Stimulated activated naive B cell treated with anti-CD40 and anti-IgM and Interleukin-4, amounts not matched to agents 10 μg/mL and 1 μg/mL and 100 μg/mL, for 72 hours (primary cell): ENCODE measurements at places on chromosomes 1 and 21.

DNA sequence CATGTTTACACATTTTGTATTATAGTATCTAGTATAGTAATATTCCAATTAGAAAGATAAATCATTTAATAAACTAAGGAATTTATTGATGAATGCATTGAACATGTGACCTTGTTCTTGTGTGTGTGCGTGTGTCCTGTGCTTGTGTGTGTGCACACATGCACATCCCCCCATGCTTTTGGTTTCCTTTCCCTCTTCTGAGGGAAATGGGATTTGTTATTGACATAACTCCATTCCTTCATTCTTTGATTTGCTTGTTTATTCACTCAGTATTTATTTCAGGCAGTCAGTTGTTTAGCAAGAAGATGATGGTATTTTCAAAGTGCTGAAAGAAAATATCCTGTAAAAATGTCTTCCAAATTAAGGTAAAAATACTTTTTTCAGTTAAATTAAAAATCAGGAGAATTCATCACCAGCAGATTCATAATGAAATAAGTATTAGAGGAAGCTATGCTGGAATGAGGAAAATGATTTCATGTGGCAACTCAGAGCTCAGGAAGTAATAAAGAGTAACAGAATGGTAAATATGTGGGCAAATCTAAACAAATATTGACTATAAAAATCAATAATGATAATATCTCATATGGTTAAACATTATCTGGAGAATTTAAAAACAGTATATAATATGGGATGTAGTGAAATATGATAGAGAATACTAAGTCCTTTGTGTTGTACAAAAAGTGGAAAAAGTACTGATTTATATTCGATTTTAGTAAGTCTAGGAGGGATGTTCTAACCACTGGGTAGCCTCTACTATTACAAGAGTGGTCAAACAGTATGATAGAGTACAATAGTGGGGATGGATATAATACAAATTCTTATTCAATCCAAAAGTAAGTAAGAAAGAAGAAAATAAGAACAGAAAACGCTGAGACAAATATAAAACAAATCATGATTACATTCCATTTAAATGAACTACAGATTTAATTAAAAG lies 35.2 kb upstream of the SIPA1L2 start:
- no peak overlapping the region for H3K4me3 ChIP-seq
- H3K4me1 ChIP-seq, result peaks cover 7% of the 10 kb centered on the region

DNA sequence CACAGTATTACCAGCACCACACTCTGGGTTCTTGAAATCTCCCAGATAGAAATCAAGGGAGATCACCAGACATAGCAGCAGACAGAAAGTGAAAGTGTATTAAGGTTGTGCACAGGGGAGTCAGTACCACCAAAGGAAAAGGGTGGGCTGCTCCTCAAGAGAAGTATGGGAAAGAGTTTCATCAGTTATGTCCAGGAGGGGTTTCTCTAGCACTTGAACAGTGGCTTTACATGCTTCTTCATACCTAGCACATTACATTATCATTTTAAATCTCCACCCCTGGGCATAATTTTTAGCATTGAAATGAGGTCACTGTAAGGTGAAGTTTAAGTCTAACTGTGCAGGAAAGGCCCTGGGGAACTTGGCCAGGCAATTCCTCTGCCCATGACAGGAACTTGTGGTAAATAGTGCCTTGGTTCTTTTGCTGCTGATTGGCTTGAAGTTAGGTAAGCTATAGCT lies 601.0 kb downstream of the NUF2 start:
- no peak overlapping the region for H3K27ac ChIP-seq
- no peaks in the 10 kb centered on the region for H3K4me1 ChIP-seq

GRCh38 chr1:35577071-35577998 lies 4.2 kb downstream of the TFAP2E start:
- H3K36me3 ChIP-seq, result no peaks in the 10 kb centered on the region
- peak overlapping the region; percentile 82 for H3K4me3 ChIP-seq
- peak; percentile 40 for DNase-seq
- peaks cover 27% of the 10 kb centered on the region for H3K4me1 ChIP-seq

GRCh38 chr1:51444534-51445192 lies 74.4 kb downstream of the EPS15 start:
- peaks cover 53% of the 10 kb centered on the region for H3K36me3 ChIP-seq
- no peak overlapping the region for H3K27ac ChIP-seq
- H3K4me1 ChIP-seq, result peaks cover 18% of the 10 kb centered on the region
- no peaks in the 10 kb centered on the region for H3K27me3 ChIP-seq
- no peak overlapping the region for H3K4me3 ChIP-seq

DNA sequence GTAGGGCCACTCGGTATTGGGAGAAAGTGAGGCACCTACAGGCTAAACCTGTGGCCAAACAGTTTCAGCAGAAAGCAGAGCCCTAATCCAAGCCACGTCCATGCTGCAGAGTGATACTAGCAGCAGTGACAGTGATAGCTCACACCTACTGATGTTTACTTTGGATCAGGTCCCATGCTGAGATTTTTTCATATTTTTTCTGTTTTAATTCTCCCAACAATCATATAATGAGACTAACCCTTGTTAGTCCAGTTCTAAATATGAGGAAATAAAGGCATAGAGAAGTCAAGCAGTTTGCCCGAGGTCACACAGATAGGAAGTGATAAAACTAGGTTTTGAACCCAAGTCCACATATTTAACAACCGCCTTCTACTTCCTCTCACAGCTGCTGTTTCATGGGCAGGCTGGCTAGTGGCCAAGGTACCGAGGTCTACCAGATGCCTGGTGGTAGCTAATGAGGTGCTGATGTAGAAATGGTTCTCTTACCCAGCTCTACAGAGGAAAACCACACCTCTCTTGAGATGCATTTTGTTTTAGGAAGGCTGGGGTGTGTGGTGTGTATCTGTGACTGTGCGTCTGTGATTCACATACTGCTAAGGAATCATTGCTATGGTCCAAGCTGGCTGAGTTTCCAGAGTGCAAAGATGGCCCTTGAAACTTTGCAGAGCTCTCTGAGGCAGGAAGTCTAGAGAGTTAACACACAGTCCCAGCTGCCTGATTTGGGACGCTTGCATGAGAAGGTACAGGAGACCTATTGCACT lies 80.3 kb upstream of the ARTN start:
- H3K4me3 ChIP-seq, result no peak overlapping the region
- H3K27me3 ChIP-seq, result no peaks in the 10 kb centered on the region
- peaks cover 7% of the 10 kb centered on the region for H3K4me1 ChIP-seq
- DNase-seq, result no peak

GRCh38 chr1:28248273-28249012 lies 10.9 kb upstream of the SESN2 start:
- H3K27ac ChIP-seq, result peak overlapping the region; percentile 99
- H3K4me3 ChIP-seq, result peak overlapping the region; percentile 97
- H3K27me3 ChIP-seq, result no peaks in the 10 kb centered on the region
- peak; percentile 61 for DNase-seq

GRCh38 chr1:246218686-246219085 lies 288.4 kb downstream of the SMYD3 start:
- no peak for DNase-seq
- H3K4me3 ChIP-seq, result no peak overlapping the region
- H3K4me1 ChIP-seq, result peaks cover 6% of the 10 kb centered on the region
- H3K27ac ChIP-seq, result no peak overlapping the region

- DNase-seq, result no peak
- peaks cover 35% of the 10 kb centered on the region for H3K36me3 ChIP-seq
- H3K4me1 ChIP-seq, result peaks cover 4% of the 10 kb centered on the region
- no peak overlapping the region for H3K27ac ChIP-seq
- no peak overlapping the region for H3K4me3 ChIP-seq
- no peaks in the 10 kb centered on the region for H3K27me3 ChIP-seq
Measured at GRCh38 chr1:22503721-22504410, 52.2 kb downstream of the ZBTB40 start.

- no peak overlapping the region for H3K4me3 ChIP-seq
- H3K4me1 ChIP-seq, result no peaks in the 10 kb centered on the region
- no peak for DNase-seq
- no peaks in the 10 kb centered on the region for H3K27me3 ChIP-seq
- H3K36me3 ChIP-seq, result peaks cover 5% of the 10 kb centered on the region
Measured at GRCh38 chr1:15433471-15433870, 4.8 kb upstream of the CTRC start.

- no peaks in the 10 kb centered on the region for H3K4me1 ChIP-seq
- peaks cover 33% of the 10 kb centered on the region for H3K27me3 ChIP-seq
- no peak overlapping the region for H3K4me3 ChIP-seq
- H3K27ac ChIP-seq, result no peak overlapping the region
Measured at GRCh38 chr1:202018468-202019234, 8.3 kb downstream of the ELF3 start.

- no peak for DNase-seq
- H3K4me3 ChIP-seq, result no peak overlapping the region
- peaks cover 12% of the 10 kb centered on the region for H3K4me1 ChIP-seq
- peaks cover 4% of the 10 kb centered on the region for H3K27me3 ChIP-seq
Measured at GRCh38 chr1:229950020-229950419, 117.0 kb upstream of the GALNT2 start.

DNA sequence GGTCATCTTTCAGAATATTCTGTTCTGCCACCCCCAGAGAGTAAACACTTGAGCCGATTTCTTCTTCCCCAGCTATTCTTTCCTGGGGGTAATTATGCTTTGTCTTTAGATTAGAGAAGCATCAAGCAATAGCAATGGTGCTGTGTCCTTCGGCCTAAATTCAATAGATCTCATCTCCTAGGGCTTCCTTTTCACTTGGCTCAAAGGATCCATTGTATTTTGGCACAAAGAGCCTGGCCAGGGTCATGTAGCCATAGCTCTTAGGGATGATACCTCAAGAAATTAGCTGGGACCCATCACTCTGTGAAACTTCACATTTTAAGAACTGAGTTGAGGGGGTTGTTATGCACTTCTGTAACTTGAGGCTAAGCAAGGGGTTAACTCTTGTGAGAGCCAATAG lies 27.0 kb downstream of the MRPS6 start:
- peaks cover 18% of the 10 kb centered on the region for H3K4me1 ChIP-seq
- H3K36me3 ChIP-seq, result peaks cover 26% of the 10 kb centered on the region
- H3K27me3 ChIP-seq, result no peaks in the 10 kb centered on the region

DNA sequence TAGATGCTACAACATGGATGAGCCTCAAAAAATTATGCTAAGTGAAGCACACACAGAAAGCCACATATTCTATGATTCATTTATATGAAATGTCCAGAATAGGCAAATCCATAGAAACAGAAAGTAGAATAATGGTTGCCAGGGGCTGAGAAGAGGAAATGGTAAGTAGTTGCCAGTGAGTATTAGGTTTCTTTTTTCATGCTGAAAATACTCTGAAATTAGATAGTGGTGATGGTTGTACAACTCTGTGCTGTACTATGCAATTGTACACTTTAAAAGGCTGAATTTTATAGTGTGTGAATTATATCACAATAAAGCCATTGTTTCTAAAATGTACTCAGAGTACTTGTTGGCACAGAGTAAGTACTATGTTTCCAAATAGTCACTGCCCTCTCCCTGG lies 15.5 kb upstream of the GFI1 start:
- H3K4me3 ChIP-seq, result no peak overlapping the region
- peaks cover 2% of the 10 kb centered on the region for H3K36me3 ChIP-seq
- DNase-seq, result no peak
- H3K27me3 ChIP-seq, result no peaks in the 10 kb centered on the region
- H3K4me1 ChIP-seq, result peaks cover 20% of the 10 kb centered on the region

DNA sequence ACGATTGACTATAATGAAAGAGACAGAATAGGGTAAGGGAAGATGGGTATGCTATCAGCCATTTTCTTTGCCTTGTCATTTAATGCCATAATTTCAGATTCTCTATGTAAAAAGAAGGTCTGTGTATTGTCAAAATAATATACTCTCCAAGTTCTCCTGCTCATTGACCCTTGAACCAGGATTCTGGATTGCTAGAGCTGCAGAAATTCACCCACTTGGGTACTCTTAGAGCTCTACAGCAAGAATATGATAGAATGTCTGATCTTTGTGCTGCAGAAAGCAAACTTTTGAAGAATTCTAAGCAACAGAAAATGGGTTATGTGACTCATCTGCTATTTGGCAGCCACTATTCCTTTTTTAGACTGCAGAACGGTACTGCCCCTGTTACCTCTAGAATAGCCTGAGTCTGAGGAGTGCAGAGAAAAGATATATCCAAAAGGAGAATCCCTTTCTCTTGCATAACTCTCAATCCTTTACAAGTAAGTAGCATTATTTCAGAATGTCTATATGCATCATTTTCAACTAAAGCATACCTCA lies 78.2 kb upstream of the TENT5C start:
- no peaks in the 10 kb centered on the region for H3K27me3 ChIP-seq
- H3K4me1 ChIP-seq, result peaks cover 21% of the 10 kb centered on the region
- no peak for DNase-seq
- H3K4me3 ChIP-seq, result no peak overlapping the region
- H3K36me3 ChIP-seq, result peaks cover 6% of the 10 kb centered on the region
- no peak overlapping the region for H3K27ac ChIP-seq

DNA sequence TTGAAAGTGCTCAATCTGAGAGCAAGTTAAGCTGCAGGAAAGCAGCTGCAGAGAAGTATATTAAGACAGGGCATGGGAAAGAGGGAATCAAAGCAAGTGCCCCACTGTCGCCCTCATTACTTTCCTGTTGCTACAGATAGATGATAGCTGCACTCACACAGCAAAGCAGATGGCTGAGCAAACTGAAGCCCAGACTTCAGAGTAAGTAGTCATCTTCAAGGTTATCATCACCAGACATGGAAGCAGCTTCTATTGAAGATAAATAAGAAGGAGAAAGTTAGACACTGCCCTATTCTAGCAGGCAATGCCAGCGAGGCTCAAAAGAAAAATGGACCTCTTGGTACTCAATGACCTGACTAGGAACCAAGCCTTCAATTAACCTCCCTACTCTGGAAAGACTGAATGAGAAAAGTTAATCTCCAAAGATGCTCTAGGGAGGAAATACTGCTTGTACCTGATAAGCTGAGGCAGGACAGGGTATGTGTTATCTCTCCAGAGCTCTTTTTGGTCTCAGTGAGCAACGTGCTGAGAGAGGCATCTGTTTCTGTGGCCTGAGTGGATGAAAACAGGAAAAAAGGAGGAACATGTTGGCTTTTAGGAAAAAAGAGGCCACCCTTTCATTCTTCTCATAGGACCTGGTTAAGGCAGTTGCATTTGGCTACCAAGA lies 11.1 kb upstream of the MRPL9 start:
- H3K4me1 ChIP-seq, result no peaks in the 10 kb centered on the region
- H3K4me3 ChIP-seq, result no peak overlapping the region
- H3K36me3 ChIP-seq, result peaks cover 41% of the 10 kb centered on the region
- no peaks in the 10 kb centered on the region for H3K27me3 ChIP-seq
- H3K27ac ChIP-seq, result no peak overlapping the region
- no peak for DNase-seq

DNA sequence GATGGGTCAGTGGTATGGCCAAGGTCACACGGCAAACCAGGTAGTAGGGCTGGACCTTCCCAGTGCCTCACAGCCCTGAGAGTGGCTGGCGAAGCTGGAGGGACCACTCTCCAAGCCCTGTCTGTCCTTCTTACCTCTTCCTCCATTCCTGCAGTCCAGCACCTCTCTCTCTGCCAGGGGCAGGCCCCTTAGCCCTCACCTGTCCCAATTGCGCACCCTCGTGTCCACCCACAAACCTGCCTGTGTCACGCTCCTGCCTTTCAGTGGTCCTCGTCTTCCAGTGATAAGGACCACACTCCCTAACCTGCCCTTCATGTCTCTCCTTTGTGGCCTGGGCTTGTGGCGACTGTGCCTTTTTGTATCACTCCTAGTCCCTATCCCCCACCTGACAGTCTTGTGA lies 3.4 kb downstream of the PODN start:
- no peaks in the 10 kb centered on the region for H3K36me3 ChIP-seq
- H3K27ac ChIP-seq, result no peak overlapping the region
- no peak for DNase-seq
- peaks cover 11% of the 10 kb centered on the region for H3K4me1 ChIP-seq
